ENCODE measurements at places on chromosomes 7 and 10. TPM values are rescaled to one million over a fixed set of nuclear protein-coding genes. Genes with fewer than 3 reads are reported as not detected.

CPN1 gene
- total RNA-seq: not detected

EFCAB10 gene
- total RNA-seq: not detected

ITIH5 gene
- total RNA-seq: not detected

VWC2 gene
- total RNA-seq: not detected

TMEM26 gene
- not detected for total RNA-seq

AGMO gene
- total RNA-seq: not detected

ADO gene
- total RNA-seq: 22.2 TPM

ANKRD61 gene
- 0.20 TPM for total RNA-seq

PAX2 gene
- not detected for total RNA-seq

CCZ1 gene
- total RNA-seq: 108 TPM

BRAT1 gene
- 31.1 TPM for total RNA-seq

GIMAP8 gene
- total RNA-seq: 25.1 TPM

HABP2 gene
- not detected for total RNA-seq

TCAF2 gene
- total RNA-seq: 49.4 TPM

DDIT4 gene
- total RNA-seq: 475 TPM

LBX1 gene
- total RNA-seq: not detected

NKX1-2 gene
- not detected for total RNA-seq

IRF5 gene
- 28.6 TPM for total RNA-seq

HELLS gene
- 95.3 TPM for total RNA-seq

ATE1 gene
- total RNA-seq: 22.9 TPM

H2BK1 gene
- total RNA-seq: not detected

PAPSS2 gene
- total RNA-seq: not detected

AEBP1 gene
- 0.30 TPM for total RNA-seq

PON1 gene
- total RNA-seq: not detected

NXPH1 gene
- total RNA-seq: not detected

APBB1IP gene
- total RNA-seq: 80.9 TPM

IFIT1B gene
- not detected for total RNA-seq

FGFBP3 gene
- 2.0 TPM for total RNA-seq

AKR1E2 gene
- total RNA-seq: 4.0 TPM

MAD1L1 gene
- 120 TPM for total RNA-seq

NANOS1 gene
- total RNA-seq: 0.13 TPM

SORCS1 gene
- total RNA-seq: not detected

RARRES2 gene
- total RNA-seq: not detected

ZCWPW1 gene
- total RNA-seq: 2.7 TPM

FAM185A gene
- 7.2 TPM for total RNA-seq

ELFN1 gene
- 0.08 TPM for total RNA-seq

GIMAP4 gene
- 282 TPM for total RNA-seq

ZNF488 gene
- 0.08 TPM for total RNA-seq
